Hypothalamus (tissue), 51 donors: ENCODE measurements at places on chromosomes 12 and 14.
A peak's percentile ranks its signal among the peaks of the same experiment; 100 is the strongest.

DNA sequence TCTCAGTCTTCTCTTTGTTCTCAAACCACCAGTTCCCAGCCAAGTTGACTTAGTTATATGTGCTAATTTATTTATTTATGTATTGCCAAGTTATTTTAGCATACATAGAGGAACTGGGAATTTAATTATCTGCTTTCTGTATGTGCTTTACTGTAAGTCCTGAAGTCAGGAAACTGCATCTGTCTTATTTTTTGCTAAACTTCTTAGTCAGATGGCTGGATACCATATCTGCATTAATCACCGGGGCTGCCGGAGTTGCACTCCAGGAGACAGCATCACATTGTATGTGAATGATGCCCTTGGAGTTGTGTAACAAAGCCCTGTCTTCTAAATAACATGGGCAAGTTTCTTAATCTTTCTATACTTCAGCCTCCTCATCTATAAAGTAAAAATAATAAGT, 96.2 kb downstream of the MON2 start:
- DNase-seq, result no peak

DNA sequence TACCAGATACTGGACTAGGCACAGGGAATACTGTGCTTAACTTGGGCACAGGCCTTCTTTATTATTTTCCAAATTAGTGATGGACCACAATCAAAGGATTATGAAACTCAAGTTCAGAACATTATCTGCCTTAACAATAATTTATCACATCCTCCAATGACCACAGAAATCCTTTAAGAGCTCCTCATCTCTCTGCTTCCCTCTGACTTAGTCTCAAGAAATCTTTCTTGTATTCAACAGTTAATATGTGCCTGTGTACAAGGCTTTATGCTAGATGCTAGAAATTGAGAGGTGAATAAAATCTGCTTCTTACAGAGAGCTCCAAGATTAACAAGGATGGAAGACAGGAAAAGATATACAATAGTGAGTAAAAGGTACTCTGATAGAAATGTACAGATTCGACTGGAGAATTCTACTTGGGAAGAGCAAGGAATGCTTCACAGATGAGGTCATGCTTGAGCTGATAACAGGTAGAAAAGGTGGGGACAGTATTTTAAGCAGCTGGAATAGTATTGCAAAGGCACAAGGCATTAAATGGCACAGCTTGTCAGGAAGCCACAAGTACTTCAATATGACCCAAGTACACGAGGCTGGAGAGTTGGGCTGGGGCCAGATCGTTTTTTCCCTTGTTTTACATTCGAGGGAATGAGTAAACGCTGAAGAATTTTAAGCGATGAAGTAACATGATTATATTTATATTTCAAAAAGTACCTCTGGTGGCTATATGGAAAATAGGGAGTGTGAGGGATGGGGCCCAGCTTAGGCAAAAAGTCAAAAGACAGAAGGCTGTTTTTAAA, 55.1 kb upstream of the ARID2 start:
- DNase-seq, result no peak

DNA sequence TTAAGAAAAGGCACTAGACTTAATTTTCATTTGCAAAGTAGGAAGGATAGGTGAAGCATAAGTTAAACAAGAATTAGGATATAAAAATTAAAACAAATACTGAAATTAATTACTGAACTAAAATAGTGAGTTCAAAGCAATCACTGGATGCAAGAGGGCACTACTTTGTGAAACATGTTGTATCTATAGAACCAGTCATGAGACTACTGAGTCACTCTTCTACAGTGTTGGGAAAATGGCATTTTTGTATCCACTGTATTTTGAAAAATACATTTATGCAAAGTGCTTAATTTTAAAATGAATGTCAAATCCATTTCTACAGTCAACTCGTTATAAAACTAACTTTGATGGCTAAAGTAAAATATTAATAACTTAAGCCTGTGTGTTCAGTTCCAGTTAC, 47.9 kb downstream of the SEL1L start:
- DNase-seq, result no peak

- no peak for DNase-seq
Measured at GRCh38 chr12:21925296-21925913, 15.8 kb downstream of the ABCC9 start.

GRCh38 chr14:23130871-23131270, 11.8 kb upstream of the CEBPE start:
- no peak for DNase-seq

GRCh38 chr12:84046859-84047258, 865.7 kb downstream of the SLC6A15 start:
- DNase-seq, result no peak

DNA sequence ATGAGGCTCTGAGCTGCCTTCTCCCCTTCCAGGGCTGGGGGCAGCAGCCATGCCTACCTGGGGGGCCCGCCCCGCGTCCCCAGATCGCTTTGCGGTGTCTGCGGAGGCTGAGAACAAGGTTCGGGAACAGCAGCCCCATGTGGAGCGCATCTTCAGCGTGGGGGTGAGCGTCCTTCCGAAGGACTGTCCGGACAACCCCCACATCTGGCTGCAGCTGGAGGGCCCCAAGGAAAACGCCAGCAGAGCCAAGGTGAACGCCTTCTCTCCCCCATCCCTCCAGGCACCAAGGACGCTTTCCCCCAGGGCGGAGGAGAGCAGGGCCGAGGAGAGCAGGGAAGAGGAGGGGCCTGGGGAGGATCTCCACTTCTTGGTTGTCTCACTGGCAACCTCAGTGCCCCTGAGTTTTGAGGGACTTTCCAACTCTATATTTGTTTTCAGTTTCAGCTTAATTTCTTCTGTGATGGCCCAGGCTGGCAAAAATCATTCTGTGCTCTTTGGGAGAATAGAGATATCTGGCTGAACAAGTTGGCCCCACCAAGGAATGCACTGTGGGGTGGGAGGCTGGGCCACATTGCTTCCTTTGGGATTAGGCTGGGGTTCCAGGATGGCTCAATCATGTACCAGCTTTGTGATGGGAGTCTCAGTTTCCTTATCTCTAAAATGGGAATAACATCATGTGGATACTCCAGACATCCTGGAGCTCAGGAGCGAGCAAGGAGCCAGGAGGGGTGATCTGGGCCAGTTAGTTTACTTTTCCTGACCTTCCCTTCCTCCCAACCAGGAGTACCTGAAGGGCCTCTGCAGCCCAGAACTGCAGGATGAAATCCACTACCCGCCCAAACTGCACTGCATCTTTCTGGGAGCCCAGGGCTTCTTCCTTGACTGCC, 1.2 kb downstream of the KHNYN start:
- no peak for DNase-seq

GRCh38 chr12:81255456-81255855, 177.6 kb downstream of the ACSS3 start:
- DNase-seq, result no peak

GRCh38 chr12:28178775-28179174, 11.5 kb upstream of the CCDC91 start:
- DNase-seq, result no peak

- DNase-seq, result no peak
Measured at GRCh38 chr14:104930526-104931303, 6.0 kb downstream of the PLD4 start.

- DNase-seq, result no peak
Measured at GRCh38 chr12:57012600-57013465, 3.5 kb downstream of the TAC3 start.

GRCh38 chr14:105931808-105932483, 405.6 kb downstream of the TMEM121 start:
- no peak for DNase-seq

DNA sequence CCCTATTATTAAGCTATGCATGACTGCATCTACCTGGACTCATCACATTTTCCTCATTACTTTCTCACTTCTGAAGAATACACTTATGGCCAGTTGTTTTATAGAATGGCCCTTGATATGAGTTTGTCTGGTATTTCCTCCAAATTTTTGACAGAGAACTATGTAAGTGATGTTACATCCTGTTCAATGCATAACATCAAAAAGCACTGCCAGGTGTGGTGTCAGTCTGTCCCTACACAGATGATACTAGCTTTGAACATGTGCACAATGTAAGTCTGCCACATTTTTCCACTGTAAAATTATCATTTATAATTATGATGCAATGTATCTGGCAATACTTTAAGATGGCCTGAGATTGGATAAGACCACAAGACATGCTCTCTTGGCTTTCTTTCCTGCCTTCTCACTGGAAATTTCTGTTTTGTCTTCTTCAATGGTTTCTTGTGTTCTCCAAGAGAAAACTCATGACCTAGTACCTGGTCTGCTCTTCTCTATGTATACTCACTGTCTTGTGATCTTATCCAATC, 28.3 kb downstream of the HEATR5A start:
- DNase-seq, result no peak

GRCh38 chr12:15532364-15532977, 210.2 kb downstream of the PTPRO start:
- no peak for DNase-seq

DNA sequence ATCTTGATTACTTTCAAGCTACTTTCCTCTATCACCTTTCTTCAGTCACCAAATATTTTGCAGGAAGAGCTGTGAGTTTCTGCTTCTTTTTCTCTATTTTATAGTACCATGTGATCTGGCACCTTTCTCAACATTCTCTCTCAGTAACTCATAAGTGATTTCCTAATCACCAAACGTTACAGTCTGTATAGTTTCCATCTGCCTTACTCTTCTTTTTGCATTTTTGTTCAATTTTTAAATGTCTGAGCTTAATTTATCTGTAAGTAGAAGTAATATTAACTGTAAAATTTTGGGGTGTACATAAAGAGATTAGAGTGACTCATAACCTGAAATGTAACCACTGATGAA, 422.1 kb upstream of the SYT1 start:
- DNase-seq, result no peak

DNA sequence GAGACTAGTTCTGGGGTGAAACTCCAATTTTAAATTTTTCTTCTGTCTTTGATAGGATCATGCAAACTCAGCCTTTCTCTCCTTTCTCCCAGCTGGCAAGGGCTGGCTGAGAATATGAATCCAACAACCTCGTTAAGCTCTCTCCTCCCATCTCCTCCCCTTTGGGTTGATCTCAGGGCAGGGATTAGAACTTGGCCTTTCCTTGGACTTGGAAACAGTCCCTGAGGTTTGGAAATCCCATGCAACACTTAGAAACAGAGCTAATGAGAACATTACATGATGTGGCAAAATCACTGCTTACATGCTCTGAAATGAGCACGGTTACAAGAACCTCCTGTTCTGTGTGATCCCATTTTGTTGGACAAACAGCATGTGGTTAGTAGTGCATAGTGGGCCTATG, 31.6 kb downstream of the ACACB start:
- DNase-seq, result no peak

GRCh38 chr12:118356809-118357256, 15.9 kb downstream of the TAOK3 start:
- DNase-seq, result no peak

DNA sequence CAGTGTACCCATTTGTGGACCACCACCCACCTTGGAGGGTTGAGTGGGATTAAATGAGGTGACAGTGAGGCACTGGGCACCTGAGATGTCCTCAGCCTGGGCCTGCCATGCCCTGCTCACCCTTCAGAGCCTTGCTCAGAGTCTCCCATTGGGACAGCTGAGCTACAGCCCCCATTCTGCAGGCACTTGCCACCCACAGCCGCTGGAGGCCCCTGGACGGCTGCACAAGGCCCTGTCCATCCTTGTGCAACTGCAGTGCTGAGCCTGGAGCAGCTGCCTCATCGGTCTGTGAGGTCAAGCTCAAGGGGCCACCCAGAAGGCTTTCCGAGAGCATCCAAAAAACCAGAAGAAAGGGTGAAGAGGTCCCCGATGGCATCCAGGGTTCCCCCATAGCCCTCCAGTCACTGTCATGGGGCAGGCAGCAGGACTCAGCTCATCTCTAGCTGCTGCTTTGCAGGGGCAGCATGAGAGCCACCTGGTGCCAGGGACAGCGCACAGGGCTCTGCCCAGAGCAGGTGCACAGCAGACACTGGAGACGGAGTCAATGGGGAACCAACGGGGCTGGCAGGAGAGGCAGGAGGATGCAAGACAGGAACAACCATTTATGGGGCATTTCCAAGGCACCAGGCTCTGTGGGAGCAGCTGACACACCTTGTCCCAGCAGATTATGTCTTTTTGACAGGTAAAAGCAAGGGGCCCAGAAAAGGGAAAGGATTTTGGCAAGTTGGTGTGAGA, 84.6 kb downstream of the ARL6IP4 start:
- DNase-seq, result no peak

GRCh38 chr14:102196039-102196901, 56.6 kb downstream of the WDR20 start:
- peak; percentile 83 for DNase-seq

DNA sequence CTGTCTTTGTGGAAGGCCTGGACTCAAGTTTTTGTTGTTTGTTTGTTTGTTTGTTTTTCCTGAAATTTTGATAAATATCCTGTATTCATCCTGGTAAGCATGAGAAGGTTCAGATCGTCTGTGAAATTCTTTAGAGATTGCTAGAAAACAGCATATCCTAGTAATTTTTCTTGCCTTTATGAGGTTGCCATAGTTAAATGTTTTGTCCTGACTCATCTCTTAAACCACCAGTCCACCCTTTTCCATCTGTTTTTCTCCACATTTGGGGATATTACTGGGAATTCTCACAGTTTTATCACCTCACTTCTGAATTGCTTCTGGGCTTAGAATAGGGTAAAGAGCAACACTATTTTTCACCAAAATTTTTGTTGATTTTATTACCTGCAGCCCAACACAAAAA, 248.3 kb downstream of the FBXL14 start:
- DNase-seq, result no peak

GRCh38 chr12:130742716-130743115, 26.6 kb upstream of the RIMBP2 start:
- no peak for DNase-seq

DNA sequence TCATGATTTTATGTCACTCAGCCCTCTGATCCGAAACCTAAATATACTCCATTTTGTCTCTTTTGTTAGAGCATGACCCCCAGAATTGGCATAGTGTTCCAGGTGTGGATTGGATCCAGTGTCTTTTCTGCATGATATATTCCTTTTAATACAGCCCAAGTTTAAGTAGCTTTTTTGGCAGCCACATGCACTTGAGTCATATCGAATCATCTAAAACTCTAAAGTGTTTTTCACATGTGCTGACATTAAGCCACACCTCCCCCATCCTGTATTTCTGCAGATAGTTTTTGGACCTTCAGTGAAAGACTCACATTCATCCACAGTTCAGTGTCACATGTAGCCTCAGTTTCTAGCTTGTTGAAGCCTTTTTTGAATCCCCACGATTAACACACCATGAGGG, 30.6 kb downstream of the BORCS5 start:
- DNase-seq, result no peak

GRCh38 chr14:52112336-52113018, 43.6 kb upstream of the NID2 start:
- DNase-seq, result no peak

GRCh38 chr12:128709660-128710059, 114.1 kb downstream of the SLC15A4 start:
- no peak for DNase-seq

- no peak for DNase-seq
Measured at GRCh38 chr14:88823968-88824313, 510 bp upstream of the TTC8 start.

DNA sequence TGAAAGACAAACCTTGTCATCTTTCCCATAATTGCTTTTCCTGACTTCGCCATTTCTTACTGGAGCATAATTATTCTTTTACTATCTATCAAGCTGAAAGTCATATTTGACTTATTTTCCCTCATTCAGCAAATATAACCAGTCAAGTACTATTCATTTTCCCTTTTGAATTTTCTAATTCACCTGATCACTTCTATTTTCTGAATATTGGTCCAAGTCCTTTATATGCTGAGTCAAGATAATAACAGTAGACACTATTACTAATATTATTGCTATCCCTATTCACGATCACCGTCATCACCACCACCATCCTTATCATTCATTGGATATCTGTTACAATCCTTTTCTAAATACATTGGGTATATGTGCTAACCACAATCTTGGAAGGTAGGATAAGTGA, 728.0 kb downstream of the NOVA1 start:
- no peak for DNase-seq

GRCh38 chr12:57893431-57894353, 47.2 kb upstream of the CTDSP2 start:
- peak; percentile 79 for DNase-seq
